ENCODE measurements at places on chromosomes 7 and 10.

DNA sequence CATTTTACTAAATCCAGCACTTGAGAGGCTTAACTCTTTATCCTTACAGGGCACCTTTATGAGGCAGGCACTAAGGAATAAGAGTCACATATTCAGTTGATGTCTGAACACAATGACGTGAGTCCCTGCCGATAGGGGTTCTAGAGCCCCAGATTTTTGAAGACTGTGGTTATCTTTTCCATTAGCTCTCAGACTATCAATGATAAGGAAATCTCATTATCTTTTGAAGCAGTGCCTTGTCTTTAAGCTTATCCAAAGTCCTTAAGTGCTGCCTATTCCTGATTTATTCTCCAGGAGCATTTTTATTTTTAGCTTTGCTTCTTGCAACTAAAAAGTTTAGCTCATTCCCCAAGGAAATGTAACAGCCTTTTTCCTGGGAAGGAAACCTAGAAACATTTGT is 444.1 kb upstream of the LRRN3 start:
- no peak for DNase-seq

DNA sequence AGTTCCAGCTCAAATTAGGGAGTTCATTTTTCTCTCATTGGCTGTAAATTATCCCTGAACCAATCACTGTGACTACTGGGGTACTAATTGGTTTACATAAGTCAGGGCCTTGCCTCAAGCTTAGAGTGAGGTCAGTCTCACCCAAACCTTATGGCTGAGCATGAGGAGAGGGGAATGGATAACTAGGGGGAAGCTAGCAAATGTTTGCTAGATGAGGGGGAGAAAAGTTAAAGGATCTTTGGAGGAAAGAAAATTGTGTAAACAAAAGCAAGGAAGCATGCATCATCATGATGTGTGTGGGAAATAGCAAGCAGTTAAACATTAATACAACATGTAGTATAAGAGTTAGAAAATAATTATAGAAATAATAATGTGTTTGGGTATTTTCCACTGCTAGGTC is 121.9 kb downstream of the BBS9 start:
- DNase-seq, result no peak

DNA sequence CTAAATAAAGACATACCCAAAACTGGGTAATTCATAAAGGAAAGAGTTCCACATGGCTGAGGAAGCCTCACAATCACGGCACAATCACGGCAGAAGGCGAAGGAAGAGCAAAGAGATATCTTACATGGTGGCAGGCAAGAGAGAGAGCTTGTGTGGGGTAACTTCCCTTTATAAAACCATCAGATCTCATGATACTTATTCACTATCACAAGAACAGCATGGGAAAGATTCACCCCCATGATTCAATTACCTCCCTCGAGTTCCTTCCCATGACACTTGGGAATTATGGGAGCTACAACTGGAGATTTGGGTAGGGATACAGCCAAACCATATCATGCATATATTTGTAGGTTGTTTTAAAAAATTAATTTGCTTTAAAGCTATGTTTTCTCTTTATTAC is 217.2 kb downstream of the PLXDC2 start:
- no peak for DNase-seq

DNA sequence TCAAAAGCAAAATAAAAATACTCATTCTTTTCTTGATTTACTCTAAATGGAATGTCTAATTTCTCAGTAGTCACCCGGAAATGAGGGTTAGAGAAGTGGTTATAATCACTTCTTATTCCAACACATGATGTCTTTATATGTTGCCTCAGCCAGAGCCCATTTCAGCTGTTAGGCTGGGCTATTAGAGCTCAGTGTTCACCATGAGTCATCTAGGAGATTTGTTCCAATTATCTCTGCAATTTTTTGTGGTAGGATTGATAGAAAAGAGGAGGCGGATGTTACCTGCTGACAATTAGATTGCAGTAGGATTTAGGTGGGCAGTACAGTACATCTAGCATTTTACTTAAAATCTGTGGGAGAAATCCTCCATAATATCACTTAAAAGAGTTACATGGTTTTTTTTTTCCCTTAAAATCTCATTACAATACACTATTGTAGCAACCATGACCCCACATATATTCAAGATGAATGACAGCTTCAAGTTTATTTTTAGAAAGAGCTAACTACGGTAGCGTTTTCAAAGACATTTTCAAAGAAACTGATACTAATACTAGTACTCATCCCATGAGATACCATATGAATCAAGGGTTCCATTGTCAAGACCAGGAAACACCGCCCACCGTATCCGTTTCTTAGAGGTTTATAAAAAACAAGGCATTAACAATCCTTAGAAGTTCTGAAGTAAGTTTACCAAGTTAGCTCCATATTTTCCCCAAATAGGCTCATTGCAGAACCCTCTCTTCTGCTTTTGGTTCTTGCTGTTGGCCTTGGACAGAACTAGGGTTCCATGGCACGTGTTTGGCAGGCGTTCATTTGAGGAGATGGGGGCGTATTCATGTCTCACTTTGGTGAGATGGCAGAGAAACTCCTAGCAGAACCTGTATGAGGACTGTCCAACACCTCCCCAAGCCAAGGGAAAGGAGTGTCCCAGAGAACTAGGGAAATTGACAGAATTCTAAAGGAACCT is 10.4 kb downstream of the CPA2 start:
- DNase-seq, result no peak

DNA sequence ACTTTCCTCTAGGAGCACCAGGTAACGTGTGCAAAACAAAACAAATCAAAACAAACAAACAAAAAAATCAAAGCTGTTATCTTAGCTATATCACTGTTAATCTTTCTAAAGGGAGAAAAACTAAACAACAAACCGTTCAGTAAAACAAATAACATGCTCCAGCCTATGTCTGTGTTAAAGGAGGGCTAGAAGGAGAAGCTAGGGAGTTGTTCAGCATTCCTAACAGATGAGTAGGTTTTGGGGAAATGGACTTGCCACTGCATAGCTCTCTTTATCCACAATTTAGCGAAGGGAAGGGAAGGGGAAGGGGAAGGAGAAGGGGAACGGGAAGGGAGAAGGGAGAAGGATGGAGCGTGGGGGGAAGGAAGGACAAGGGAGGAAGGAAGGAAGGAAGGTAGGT is 134.2 kb upstream of the AKR1E2 start:
- DNase-seq, result no peak

- no peak for DNase-seq
Measured at GRCh38 chr10:109027534-109028185, 895.7 kb downstream of the XPNPEP1 start.

GRCh38 chr10:34628174-34628796 is 186.8 kb downstream of the PARD3 start:
- DNase-seq, result no peak

DNA sequence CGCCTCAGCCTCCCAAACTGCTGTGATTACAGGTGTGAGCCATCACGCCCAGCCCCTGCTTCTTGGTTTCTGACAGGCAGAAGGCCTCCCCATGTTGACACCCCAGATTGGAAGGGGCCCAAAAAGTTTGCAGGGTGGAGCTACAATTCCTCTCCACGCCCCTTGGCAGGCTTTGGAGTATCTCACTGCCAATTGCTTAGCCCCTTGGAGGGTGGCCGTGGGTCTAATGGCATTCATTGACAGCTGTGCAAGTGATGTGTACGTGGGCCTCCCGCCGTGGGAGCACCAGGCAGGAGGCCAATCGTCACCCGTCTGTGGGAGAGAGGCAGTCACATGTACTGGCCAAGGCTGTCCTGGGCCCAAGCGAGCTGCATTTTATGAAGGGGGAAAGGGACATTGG is 73.7 kb upstream of the PPIF start:
- no peak for DNase-seq

DNA sequence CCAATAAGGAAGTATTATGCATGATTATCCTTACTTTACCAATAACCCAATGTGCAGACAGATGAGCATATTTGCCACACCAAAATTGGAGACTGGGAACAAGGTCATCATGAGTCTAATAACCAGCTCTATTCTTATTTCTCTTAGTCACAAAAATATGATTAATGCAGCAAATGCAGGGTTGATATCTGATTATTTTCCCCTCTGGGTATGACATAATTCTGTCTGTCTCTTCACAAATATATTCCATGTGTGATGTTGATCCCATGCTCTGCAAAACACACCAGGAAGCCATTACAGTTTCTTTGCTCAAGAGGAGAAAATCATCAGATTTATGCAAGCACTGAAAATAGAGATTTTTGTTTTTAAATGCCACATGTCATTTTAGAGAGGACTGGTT is 196.5 kb upstream of the DGKB start:
- no peak for DNase-seq

DNA sequence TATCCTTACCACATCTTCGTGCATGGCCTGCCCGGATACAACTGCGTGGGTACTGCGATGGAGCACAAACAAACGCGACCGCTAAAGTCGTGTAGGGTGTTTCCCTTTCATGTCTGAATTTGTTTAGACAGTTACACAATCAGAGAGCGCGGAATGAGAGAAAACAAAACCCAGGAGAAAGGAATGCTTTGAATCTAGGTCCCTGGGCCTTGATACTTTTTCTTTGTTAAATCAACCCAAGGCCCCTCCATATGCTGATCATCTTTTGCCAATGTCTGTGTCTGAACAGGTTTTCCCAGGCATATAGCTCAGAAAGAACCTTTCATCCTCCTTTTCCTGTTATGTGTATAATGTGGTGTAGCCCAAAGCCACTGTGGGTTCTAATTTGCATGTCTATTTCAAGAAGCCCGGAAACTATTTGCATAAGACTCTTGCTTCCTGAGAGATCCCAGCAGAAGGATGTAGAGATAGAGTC is 145.8 kb downstream of the FRMD4A start:
- DNase-seq, result no peak

Measured in hypothalamus (tissue), 51 donors.